Stimulated activated CD4-positive, alpha-beta T cell treated with anti-CD3 and anti-CD28 coated beads, Interleukin-4, amount 100 ng/mL, for 4 hours (primary cell): ENCODE measurements at places on chromosomes 7 and 10.

- no peak for DNase-seq
Measured at GRCh38 chr7:44897309-44897708, 12.0 kb upstream of the PURB start.

- DNase-seq: no peak
Measured at GRCh38 chr7:36852017-36852416, 127.7 kb upstream of the AOAH start.

GRCh38 chr7:136251826-136252225, 274.7 kb upstream of the MTPN start:
- no peak for DNase-seq

DNA sequence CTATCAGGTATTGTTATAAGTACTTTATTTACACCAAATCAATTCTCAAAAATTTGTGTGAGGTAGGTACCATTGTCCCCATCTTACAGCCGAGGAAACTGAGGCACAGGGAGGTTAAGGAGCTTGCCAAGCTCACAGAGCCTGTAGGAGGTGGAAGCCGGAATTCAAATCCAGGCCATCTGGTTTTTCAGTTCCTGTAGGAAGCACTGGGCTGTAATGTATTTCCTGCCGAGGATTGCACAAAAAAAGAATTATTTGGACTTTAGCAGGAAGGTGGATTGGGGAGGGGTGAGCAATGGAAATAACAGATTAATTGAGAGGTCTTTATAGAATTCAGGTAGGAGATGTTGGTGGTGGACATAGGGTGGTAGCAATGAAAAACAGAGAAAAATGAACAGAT, 315.3 kb upstream of the AUTS2 start:
- DNase-seq: no peak

DNA sequence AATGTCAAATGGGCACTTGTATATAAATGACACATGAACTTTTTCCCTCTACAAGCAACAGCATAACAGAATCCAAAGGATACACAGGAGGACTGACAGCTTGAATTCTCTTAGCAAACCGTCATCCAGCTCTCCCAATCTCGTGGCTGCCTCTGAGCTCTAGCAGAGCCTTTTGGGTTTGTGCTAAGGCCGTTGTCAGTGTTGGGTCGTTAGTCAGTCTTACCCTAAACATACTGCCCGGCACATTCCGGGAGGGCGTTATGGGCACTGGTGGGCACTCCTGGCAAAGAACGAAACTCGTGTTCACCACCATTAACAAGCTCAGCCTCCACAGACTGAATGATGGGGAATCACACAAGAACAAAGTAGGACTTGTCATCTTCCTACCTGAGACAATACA, 19.6 kb upstream of the ENO4 start:
- DNase-seq: no peak

- DNase-seq: no peak
Measured at GRCh38 chr7:133958822-133959221, 168.3 kb upstream of the LRGUK start.

DNA sequence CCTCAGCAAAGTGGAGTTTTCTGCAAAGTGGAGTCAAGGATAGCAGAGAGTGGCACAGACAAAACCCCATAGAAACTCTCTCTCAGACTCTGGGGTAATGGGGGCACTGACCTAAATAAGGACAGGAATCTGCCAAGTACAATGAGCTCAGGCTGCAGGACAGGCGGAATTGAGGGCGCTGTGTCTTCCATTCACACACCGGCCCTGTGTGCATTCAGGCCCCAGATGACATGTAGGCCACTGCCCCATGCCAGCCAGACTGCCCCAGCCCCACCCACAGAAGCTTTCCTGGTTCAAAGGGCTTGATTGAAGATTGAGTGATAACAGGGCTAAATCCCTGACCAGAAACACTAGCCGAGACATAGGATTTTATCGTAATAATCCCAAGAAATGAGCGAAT, 52.7 kb downstream of the EEPD1 start:
- no peak for DNase-seq

DNA sequence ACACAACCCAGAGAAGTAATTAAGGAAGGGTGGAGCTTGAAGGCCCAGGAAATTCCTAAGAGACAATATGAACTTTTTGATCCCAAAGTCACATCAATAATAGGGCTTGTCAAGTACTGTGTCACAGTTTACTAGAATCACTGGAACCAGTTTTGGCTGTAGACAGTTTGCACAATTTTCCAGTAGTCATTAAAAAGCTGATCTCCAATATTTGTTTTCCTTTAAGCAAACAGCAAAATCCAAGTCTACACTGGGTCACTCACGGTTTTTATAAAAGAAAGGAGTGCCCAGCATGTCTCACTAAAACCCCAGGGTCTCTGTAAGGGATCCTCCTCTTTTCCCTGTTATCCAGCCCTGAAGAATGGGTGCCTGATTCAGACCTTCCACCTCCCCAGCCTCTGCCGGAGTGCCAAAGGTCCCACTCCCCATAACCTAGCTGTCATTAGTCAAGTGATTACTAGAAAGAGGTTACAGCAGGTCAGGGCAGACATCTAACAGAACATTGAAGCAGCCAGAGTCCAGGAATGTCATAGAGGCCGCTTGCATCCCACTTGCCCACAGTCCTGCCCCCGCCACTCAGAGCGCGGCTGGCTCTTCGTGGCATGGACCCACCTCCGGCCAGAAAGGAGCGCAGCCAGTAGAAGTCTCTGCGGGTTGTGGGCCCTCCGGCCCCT, 552 bp downstream of the SLC25A16 start:
- DNase-seq: no peak

GRCh38 chr7:110557-111232, 81.7 kb upstream of the FAM20C start:
- DNase-seq: no peak

DNA sequence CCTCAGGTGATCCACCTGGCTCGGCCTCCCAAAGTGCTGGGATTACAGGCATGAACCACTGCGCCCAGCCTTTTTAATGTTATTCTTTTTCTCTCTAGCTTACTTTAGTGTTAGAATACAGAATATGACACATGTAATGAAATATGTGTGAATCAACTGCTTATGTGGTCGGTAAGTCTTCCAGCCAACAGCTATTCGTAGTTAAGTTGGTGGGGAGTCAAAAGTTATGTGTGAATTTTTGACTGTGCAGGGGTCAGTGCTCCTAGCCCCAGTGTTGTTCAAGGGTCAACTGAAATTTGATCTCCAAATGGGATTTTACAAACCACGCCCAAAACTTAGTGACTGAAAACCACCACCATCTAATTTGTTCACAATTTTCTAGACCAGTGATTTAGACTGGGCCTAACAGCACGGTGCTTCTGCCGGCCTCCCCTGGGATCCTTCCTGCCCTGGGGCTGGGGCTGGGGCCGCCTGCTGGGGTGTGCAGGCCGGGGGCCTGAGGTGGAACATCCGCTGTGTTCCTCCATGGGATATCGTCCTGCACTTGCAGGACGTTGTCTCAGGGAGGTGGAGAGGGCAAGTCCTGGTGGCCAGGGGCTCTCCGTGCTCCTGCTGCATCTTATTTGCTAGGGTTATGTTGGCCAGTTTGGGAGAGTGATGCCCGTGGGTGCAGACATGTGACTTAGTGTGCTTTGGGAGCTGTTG, 24.5 kb upstream of the GRB10 start:
- DNase-seq: no peak

DNA sequence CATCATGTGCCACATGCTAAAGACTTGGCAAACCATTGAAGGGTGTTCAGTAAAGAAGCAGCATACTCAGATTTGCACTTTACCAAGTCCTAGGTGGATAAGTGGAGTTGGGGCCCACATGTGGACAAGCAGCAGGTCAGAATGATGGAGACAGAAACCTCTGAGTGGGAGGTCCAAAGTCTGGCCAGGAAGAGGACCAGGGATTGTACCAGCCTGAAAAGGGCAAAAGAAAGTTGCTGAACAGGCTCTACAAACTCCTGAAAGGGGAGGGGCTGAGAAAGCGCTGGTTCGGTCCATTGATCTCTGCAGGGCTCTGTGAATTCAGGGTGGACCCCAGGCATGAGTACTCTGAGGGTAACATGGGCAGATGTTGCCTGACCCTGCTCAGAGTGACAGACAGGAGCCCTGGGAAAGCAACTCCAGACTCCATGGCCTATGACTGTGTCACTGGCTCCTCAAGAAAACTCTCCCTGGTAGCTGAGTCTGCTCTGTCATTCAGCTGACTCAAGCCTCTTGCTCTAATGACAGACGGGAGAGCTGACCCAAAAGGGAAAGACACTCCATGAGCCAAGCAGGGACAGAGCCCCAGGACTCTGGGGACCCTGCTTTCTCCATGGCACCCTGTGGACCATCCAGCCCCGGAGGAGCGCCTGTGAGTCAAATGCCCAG, 68.5 kb downstream of the TBXAS1 start:
- DNase-seq: no peak

DNA sequence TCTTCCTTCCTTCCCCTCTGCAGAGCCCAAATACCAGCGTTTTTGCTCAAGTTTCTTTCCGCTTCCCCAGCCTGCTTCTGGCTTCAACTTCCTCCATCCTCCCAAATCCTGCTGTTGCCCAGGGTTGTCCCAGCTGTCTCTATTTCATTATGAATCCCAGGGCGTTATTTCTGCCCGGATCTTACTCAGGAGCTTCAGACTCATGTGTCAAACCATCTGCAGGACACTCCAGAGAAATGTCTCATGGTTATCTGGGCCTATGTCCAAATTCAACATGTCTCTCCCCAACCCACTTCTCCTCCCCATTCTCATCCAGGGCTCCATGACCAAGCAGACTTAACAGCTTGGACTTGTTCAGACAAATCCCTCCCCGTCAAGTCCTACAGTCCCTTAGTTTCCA, 15.6 kb downstream of the ARHGAP22 start:
- no peak for DNase-seq

- DNase-seq: no peak
Measured at GRCh38 chr7:91083855-91084644, 180.2 kb upstream of the FZD1 start.

GRCh38 chr10:78025685-78026364, 3.5 kb downstream of the POLR3A start:
- DNase-seq: no peak

DNA sequence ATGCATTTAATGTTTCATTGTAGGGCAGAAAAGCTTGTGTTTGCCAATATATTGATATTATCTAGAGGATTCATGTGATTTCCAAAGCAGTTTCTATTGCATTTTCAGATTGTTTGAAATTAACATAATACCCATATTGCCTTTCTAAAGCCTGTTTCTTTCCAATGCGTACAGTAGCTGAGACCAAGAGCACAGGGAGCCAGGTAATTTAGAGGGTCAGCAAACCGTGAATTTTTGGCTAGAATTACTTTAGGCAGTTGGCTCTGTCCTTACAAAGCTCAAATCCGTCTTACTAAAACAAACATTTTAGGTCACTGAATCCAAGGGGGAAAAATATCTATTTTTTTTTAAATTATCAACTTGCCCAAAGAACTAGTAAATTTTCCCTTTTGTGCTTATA, 604.9 kb upstream of the ADARB2 start:
- no peak for DNase-seq

GRCh38 chr10:37566332-37566731, 291.1 kb downstream of the ZNF248 start:
- DNase-seq: no peak

- no peak for DNase-seq
Measured at GRCh38 chr10:14736043-14736442, 38.7 kb downstream of the FAM107B start.

- DNase-seq: no peak
Measured at GRCh38 chr10:3623746-3624145, 161.3 kb downstream of the KLF6 start.

DNA sequence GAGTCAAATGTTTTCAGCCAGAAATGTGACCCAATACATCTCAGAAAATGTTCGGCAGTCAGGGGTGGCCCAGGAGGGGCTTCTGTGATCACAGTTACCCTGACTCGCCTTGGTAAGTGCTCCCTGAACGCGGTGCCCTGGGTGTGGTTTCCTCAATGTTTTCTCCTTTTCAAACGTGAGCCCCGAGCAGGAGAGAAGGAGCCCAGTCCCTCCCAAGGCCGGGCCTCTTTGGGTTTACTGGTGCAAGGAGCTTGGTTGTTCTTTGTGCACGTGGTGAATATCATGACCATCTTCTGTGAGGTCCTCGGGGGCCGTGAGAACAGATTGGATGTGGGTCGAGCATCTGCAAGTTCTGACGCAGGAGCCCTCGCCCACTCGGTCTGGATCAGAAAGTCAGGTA, 55.8 kb upstream of the VIPR2 start:
- no peak for DNase-seq

DNA sequence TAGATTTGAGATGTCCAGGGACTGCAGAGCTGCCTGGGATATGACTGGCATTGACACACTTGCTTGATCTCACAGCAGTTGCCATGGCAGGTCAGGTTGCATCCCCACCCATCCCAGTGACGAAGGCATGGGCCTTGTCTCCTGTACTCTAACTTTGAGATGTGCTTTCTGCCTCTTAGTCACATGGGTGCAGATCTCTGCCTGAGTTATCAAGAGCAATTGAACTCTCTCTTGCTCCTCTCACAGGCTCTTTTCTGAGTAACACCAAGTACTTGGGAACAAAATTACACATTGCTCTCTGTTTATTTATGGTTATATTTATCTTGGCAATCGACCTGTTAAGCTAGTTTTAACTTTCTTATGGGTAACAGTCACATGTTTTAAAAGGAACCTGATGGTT, 237.3 kb downstream of the NSUN6 start:
- DNase-seq: no peak

DNA sequence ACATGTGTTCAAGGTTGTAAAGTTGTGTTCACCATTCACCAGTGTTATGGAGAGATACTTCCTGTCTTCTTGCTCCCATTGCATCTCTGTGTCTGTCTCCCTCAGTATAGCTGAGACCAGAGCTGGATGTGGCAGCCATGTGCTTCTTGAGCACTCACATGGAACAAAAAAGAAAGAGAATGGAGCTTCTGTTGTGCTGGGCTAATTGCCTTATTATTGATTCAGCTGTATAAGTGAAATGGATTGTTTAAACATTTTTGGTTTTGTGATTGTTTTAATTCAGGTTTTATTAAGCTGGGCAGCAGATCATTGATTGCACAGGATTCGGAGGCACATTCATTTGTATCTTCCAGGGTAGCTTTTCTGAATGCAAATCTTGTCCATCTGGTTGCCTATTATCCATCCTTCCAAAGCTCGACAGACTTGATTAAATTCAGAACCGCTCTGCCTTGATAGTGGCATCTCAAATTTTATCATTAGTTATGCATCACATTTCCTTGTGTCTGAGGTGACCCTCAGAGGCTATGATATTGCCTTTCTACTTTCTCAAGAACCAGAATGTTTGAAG, 119.9 kb downstream of the CCNY start:
- no peak for DNase-seq
